ENCODE measurements at places on chromosomes 7 and 10.

- DNase-seq = no peak
These were observed 15.3 kb upstream of the EEPD1 start for GRCh38 chr7:36137754-36138153.

DNA sequence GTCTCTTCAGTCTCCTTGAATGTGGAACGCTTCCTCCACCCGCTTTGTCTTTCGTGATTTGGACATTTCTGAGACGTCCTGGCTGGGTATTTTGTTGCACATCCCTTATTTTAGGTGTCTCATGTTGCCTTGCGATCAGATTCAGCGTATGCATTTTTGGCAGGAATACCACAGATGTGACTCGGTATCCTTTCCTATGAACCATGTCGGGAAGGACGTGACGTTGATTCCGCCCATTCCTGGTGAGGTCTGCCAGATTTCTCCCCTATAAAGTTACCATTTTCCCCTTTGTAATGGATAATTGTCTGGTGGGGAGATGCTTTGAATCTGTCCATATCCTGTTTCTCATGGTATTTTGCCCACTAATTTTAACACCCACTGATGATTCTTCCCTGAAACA, 49.6 kb downstream of the RBM17 start:
- DNase-seq = no peak

DNA sequence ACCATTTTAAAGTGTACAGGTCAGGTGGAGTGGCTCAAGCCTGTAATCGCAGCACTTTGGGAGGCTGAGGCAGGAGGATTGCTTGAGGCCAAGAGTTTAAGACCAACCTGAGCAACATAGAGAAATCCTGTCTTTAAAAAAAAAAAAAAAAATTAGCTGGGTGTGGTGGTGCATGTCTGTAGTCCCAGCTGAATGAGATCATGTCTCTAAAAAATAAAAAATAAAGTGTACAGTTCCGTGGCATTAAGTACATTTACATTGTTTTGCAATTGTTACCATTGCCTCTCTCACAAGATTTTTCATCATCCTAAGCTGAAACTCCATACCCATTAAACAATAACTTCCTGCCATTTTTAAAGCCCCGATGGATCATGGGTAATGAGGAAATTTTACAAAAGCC, 20.6 kb downstream of the PLCE1 start:
- no peak for DNase-seq

DNA sequence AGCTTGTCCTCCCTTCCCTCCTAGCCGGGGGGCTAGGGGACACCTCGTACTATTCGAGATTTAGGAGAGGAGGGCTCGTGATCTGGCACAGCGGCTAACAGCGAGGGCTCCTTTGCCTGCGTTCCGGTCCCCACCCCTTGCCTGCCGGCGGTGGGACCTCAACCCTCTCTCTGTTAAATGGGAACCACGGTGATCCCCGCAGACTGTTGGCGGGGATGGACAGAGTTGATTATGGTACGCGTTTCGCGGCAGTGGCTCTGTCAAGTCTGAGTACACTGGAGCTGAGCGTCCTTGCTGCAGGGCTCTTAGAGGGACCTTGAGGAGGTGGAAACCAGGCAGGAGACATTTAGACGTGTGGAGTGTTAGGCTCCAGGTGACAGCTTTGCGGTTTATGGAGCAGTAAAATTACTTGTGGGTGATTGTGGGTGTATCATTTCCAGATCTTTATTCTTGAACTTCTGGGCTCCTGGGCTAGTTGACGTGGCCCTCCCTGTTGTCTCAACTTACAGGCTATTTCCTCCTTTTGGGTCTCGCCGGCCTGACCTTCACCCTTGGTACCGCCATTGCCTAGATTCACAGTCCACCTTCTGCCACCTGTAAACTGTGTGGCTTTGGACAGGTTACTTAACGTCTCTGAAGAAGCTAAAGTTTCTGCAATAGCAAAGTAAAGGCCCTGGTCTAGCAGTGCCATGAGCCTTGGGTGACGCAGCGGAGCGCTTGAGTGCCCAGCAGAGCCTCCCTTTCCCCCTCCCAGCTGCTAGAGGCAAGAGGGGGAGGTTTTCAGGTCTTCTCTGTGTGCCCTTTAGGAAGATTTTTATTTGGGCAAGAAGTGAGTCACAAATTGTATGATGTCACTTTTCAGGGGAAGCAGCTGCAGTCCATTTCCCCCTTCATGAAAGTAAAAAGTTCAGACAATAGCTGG, 739 bp downstream of the CASP7 start:
- DNase-seq = no peak

DNA sequence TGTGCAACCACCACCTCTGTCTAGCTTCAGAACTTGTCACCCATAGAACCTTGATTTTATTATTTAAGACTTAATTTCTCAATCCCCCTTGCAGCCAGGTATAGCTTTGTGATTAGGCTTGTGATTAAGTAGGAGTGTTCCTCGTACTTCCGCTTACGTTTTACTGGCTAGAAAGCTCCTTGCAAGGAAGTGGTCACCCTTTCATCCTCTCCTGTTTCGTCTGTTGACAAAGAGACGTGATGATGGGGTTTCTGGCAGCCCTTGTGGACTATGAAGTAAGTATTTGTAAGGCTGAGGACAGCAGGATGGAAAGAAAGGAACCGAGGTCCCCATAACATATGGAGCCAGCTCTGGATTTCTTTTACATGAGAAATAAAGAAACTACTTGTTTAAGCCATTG, 86.5 kb upstream of the KDM7A start:
- no peak for DNase-seq
